ENCODE measurements at places on chromosomes 2 and 18. TPM values are rescaled to one million over a fixed set of nuclear protein-coding genes. Genes with fewer than 3 reads are reported as not detected.

The ATP8B1 gene
- not detected for total RNA-seq

The POMC gene
- total RNA-seq, result 4.7 TPM

DNA sequence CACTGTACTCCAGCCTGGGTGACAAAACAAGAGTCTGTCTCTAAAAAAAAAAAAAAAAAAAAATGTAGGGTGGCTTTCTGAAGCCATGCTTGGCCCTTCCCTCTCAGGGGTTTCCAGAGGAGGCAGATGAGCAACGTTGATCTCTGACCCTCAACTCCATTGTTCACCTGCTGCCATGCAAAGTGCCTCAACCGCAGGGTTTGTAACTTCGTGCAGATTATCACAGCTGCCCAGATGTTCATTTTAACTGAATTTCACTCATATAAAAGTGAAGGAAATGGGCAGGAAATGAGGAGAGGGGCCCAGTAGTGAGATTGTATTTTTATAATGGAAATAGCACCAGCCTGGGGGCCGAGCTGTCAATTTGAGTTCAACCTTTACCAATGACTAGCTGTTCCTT lies 14.9 kb upstream of the B3GNT2 start:
- DNase-seq, result no peak

GRCh38 chr2:218855305-218856166 lies 4.1 kb upstream of the WNT6 start:
- no peak for DNase-seq

DNA sequence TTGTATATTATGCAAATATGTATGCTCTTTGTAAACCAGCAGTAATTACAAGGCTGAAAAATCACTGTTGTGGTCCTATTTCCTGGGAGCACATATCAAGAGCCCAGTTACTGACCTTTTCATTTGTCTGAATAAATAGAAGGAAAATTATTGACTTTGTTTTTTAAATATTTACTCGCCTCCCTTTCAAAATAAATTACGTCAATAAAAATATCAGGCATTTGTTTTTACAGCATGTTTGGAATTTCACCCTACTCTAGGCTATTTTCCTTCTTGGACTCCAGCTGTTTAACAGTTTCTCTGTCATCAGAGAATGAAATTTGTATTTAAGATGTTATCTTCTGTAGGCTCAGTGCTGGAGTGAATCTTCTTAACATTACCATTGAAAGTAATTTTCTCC lies 59.9 kb upstream of the LRATD1 start:
- DNase-seq, result no peak

- DNase-seq, result no peak
Measured at GRCh38 chr2:54164106-54164505, 48.7 kb downstream of the ACYP2 start.

- no peak for DNase-seq
Measured at GRCh38 chr18:4096486-4096885, 358.6 kb downstream of the DLGAP1 start.

Data from CD8-positive, alpha-beta memory T cell (primary cell).